Activated CD4-positive, alpha-beta T cell treated with anti-CD3 and anti-CD28 coated beads, Interleukin-10, Interleukin-2, amounts not matched to agents 100 ng/mL and 50 ng/mL, durations not matched to agents 16 hours and 8 hours (primary cell): ENCODE measurements at places on chromosomes 5 and 9.

DNA sequence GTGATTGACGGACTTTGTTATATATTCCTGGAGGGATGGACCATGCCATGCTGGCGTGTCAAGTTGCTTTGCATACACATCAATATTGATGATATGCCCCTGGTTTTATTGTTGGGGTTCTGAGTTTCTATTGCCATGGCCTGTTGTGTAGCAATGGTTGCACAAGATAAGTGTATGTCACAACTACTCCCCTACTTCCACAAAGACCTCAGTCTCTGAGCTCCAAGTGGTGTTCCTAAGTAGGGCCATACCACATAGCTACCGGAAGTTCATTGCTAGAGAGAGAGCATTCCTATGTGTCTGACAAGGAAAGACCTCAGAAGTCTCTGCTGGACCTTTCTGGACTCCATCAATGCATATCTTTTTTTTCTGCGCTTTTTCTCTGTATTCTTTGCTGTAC, 19.8 kb downstream of the TXNDC8 start:
- no peak for DNase-seq

DNA sequence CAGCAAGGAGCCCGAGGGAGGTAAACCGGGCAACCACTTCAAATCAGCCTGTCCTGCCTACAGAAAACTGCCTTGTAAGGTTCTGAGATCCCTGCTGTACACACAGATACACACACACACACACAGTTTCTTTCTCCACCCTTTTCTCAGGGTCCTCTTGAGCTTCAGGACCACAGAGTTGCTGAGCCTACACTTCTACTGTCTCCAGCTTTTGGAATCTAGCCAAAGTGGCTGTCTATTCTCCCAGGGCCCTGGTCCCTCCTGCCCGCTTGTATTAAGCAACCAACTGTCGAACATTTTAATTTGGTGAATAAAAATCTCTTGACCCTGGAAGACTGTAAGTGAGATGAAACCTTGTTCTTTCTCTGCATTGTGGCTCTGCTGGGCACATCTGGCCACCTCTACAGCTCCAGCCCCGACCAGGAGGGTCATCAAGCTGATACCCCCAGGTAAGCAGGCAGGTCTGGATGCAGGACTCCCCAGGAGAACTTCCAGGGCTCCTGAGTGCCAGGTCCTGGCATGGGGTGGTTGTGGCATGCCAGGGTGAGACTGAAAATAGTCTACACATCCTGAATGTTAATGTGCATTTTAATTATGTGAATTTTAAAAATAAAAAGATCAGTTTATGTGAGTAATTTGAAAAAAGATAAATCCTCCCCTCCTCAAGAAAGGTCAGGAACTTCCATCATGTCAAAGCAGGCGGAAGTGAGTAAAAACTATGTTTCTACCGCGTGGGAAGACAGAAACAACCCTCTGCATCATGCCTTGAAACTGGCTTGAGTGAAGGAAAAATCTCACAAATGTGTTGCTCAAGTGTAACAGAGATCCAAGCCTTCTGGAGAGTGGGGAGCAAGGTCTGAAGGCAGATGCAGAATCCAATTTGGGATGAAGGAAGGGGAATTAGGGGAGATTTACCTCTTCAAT, 15.0 kb upstream of the S1PR3 start:
- DNase-seq: no peak

GRCh38 chr5:64110222-64110621, 55.4 kb upstream of the RNF180 start:
- DNase-seq: no peak

DNA sequence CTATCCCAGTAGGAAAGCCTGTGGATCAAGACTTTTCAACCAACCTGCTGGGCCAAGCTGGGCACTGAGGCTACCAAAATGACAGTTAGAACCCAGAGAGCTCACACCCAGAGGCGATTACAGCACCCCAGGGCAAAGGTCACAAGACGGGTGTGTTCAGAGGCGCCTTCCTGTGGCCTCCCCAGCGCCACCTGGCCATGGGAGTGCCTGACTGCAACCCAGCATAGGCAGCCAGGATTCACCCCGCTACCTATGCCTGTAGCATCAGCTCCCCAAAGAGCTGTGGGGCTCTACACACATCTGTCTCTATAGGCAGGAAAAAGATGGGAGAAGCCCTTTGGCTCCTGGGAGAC, 33.5 kb downstream of the PDGFRB start:
- peak; percentile 59 for DNase-seq

DNA sequence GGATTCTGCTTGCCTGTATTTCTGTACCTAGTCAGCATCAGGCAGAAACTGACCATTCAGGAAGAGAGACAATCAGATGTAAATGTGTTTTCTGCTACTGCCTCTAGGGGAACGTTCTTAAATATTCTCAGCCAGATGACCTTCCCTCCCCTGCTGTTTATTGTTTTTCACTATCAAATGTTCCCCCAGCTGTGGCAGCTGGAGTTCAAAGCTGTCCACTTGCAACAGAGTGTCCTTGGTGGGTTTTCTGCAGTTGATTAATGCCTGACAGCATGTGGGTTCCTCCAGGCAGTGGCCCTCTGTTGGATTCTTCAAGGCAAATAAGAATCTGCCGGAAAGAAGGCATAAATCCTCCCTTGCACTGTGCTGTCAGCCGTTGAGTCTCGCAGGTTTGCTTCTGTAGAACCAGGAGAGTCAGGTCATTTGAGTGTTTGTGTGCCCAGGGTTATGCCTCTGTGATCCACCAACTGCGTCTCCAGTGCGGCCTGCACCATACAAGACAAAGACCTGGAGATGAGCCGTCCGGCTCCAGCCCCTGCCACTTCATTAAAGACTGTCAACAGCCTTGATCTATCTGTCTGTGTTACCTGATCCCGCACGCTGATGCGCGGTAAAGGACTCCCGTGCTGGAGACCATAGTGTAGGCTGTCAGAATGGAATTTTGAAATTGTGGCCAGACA, 203.4 kb downstream of the GADD45G start:
- DNase-seq: no peak
